ENCODE measurements at places on chromosomes 2 and 18.

GRCh38 chr18:6724331-6724730, 5.2 kb upstream of the ARHGAP28 start:
- no peak for DNase-seq

DNA sequence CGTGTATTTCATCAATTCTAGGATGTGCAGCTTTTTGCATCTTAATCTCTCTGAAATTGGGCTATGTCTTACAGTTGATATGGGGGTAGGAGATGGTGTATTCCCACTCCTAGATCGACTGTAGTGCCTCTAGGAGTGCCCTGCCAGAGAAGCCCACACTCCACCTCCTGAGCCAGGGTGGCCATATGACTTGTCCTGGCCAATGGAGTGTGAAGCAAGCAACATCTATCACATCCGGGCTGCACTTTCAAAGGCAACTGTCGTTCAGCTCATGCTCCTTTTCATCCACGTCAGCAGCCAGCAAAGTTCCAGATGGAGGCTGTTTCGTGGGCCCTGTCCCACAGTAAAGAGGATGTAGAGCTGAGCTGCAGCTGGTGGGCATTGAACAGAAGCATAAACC, 149.4 kb upstream of the SLC1A4 start:
- no peak for DNase-seq

DNA sequence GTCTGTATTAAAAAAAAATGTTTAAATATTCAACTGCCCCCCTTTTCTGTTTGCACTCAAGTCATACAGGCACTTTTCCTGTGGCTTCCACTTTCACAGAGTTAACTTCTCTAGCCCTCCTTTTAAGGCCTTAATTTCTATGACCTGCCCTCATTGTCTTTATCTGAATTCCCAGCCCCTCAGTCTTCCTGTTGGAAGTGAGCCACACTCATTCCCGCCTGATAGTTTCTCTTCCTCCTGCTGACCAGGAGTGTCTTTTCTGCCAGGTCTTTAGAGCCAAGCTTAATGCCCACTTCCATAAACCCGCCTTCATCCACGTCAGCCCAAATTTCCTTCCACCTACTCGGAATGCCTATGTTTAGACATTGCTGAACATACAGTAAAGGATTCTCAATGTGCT, 10.5 kb downstream of the COPS8 start:
- no peak for DNase-seq

- no peak for DNase-seq
Measured at GRCh38 chr2:29066271-29066860, 8.0 kb downstream of the PCARE start.

DNA sequence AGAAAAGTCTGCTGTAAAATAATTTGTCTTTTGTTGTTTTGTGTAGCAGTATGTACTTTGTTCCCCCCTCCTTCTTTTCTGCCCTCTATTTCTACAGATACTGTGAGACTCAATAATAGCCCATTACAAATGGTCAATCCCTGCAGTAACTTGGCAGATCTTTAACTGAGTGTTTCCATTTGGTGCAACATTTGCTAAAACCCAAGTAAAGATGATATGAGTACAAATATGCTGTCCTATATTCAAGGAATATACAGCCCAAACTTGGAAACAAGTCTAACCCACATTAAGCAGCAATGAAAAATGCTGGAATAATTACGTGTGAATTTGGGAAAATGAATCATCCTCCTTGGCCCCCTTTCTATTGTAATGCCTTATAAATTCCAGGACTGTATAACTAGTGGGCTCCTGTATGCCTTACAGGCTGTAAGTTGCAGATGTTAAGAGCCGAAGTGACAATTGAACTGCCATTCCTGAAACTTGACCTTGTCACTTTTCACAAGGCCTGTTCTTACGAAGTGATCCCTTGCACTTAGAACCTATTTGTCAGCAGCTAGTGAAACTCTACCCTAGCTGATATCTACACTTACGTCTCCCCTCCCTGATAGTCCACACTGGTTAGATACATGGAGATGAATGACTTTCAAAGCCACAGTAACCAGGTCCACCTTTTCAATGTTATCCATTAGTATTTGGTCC, 104.9 kb downstream of the IRS1 start:
- no peak for DNase-seq
